ENCODE measurements at places on chromosomes 13 and 19.

- DNase-seq = no peak
Measured at GRCh38 chr19:45177817-45178261, at the start of gene TRAPPC6A. TSS of gene TRAPPC6A (minus strand) at chr19:45178237. CDS start at chr19:45178218, 19 bp downstream.

- DNase-seq = no peak
Measured at GRCh38 chr19:5396096-5396939, 55.7 kb upstream of the PTPRS start.

- DNase-seq = peak; percentile 97
Measured at GRCh38 chr19:12064590-12065538, at the start of gene ZNF844. TSS of gene ZNF844 (plus strand) at chr19:12064731. CDS start at chr19:12064874, 143 bp downstream.

DNA sequence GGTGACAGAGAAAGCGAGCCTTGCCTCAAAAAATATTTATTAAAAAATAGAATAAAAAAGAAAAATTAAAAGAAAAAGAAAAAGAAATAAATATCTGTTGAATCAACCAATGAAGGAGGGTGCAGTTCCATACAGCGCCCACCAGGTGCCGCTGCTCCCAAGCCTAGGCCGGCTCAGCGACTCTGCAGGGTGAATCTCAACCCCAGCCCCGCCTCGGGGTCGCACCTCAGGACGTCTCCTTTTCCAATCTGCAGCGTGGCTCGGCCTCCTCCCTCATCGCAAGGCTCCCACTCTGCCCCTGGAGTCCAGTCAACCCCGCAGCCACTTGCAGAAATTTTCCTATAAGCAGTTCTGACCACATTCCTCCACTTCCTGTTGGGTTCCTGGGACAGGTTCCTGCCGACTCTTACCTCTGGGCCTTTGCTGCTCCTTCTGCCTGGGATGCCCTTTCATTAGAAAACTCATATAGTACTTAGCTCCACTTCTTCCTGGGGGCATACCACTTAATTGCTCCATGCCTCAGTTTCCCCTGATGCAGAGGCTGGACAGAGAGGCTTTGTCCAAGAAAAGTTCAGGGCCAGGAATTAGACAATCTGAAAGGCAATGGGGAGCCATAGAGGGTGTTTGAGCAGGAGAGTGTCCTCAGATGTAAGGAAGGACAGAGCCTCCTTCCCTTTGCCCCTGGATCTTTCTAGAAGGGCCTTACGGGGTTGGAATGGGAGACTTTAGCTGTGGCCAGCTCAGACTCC, 24.3 kb downstream of the NFILZ start:
- no peak for DNase-seq

- DNase-seq = no peak
Measured at GRCh38 chr19:48401287-48401686, 7.8 kb downstream of the GRIN2D start.

Measured in omental fat pad (tissue), 4 donors.